ENCODE measurements at places on chromosomes 5 and 9. TPM values are rescaled to one million over a fixed set of nuclear protein-coding genes. Genes with fewer than 3 reads are reported as not detected.
A peak's percentile ranks its signal among the peaks of the same experiment; 100 is the strongest.

- DNase-seq = no peak
Measured at GRCh38 chr9:112719696-112720095, 1.8 kb upstream of the INIP start.

- no peak for DNase-seq
Measured at GRCh38 chr9:101376111-101376848, 8.5 kb downstream of the BAAT start.

- no peak for DNase-seq
Measured at GRCh38 chr5:76622973-76623596, at the start of gene F2RL2. Gene F2RL2, minus strand, starts transcription at chr5:76623403. Its CDS starts 173 bp downstream, at chr5:76623230.

DNA sequence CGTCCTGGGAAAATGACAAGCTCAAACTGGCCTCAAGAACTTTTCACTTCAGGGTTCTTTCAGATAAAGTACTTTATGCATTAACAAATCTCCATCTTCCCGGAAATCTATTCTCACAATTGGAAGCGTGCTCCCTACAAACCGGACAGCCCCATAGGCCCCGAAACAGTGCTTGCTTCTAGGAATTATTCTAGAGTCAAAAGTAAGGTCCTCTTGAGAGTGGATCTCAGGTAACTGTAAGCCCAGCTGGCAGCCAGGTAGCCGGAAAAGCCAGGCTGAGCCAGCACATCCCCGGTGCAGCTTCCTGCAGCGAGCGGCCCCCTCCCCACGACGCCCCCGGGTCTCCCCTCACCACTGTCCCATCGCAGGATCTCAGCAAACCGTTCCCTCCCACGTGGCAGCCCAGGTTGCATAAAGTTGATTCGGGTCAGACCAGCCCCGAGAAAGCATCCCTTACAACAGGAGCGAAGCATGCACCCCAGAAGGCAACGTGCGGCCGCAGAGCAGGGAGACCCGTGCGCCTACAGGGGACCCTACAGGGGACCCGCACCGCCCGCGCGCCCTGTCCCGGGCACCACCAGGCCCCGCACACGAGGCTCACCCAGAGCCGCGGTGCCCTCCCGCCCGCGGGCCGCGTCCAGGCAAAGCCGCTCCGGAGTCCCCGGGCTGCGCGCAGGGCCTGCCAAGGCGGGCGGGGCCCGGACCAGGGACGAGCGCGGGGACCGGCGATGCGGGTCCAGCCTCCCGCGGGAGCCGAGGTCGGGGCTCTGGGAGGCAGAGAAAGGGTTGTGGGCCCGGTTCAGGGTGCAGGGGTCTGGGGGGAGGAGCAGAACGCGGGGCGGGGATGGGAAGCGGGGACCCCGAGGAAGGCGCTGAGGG is 920 bp downstream of the LPCAT1 start:
- DNase-seq = peak; percentile 63

DNA sequence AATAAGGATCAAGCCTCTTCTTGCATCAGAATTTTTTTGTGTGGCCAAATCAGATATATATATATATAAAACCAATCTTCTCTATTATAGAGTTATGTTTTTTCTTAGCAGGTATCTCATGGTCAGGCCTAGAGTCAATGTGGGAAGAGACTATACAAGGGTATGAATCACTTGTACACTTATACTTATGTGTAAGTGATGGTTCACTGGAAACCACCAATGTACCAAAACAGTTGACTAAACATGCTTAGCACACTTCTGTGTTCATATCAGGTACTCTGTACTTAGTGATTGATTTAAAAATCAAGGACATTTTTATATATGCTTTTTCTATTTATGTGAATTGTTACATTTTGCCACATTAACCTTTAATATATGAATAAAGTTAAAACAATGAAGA is 92.6 kb downstream of the CWC27 start:
- no peak for DNase-seq

DNA sequence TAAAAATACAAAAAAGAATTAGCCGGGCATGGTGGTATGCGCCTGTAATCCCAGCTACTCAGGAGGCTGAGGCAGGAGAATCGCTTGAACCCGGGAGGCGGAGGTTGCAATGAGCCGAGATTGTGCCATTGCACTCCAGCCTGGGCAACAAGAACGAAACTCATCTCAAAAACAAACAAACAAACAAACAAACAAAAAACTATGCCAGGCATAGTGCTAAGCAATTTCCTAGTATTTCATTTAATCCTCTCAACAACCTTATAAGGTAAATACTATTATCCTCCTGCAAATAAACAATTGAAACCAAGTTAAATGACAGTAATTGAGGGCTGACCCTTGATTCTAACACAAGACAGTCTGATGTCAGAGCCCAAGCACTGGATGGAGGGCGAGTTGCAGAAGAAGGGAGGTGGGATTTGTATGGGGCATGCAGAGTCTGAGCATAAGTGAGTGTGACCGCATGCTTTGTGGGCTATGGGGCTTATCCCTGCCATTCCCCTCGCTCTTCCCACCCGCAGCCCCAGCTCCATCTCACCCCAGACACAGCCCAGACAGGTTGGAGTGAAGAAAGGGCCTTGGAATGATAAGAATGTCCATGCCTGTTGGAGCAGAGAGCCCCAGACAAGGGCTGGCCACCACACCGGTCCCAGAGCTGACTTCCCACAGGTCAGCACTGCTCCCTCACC is 24.3 kb upstream of the RPS14 start:
- DNase-seq = no peak

DNA sequence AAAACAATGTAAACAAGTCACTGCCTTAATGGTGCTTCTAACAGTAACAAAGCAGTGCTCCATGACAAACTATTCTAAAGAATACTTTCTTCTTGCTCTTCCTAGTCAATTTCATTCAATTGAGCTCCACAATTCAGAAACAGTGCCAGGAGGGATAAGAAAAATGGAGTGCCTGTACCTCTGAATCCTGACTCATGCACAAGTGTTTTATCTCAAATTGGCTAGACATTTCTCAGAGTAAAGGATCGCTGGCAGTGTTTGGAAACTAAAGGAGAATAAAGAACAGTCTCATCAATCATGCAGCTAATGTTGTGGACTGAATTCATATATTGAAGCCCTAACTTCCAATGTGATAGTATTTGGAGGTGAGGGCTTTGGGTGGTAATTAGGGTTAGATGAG is 27.6 kb downstream of the SLC25A51 start:
- DNase-seq = no peak

DNA sequence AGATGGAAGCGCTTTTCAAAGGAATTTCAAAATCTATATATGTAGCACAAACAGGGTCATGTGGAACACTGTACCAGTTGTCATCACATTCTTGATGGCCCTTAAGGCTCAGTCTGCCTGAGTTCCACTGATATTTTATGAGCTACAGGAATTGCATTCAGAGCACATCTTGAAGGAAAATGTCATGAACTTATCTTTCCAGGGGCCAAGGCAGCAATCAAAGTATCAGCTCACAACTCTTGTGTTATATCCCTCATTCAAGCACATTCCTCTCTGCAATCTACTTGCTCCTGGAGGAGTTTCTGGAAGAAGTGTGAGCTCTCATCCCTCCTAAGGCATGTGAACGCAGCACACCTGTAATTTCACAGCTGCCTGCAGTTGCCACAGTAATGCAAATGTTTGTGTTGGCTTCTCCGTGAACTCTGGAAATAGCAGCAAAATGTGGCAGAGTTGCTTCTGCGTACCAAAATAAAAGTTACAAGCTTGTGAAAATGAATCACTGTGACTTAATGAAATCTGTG is 89.7 kb upstream of the EQTN start:
- no peak for DNase-seq

GRCh38 chr5:140362875-140363630 is 3.1 kb downstream of the SLC4A9 start:
- DNase-seq = peak; percentile 86

GRCh38 chr9:28255174-28255573 is 681.9 kb upstream of the C9orf72 start:
- no peak for DNase-seq

DNA sequence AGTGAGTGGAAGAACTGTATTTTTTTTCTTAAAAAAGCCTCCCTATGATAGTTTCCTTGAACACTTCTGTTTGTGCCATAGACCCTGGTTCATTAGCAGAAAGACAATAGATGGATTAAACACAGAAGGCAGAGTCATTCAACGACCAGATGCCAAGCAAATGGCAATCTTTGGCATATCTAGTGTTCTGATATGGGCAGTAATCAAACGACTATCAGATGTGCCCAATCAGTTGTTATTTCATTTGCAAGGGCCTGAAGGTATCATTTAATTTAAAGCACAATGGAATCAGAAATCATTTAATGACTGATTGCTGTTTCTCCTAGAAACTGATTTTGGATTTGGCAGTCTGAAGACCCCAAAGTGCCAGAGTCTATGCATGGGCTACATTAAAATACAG is 61.3 kb downstream of the SGCD start:
- no peak for DNase-seq

- no peak for DNase-seq
Measured at GRCh38 chr9:69253057-69253456, 72.0 kb upstream of the ENTREP1 start.

GRCh38 chr5:109455598-109456096 is 45.9 kb upstream of the PJA2 start:
- no peak for DNase-seq

GRCh38 chr5:5481206-5481605 is 58.7 kb downstream of the ICE1 start:
- DNase-seq = no peak

GRCh38 chr9:120916588-120916987 is 10.0 kb downstream of the TRAF1 start:
- no peak for DNase-seq

- no peak for DNase-seq
Measured at GRCh38 chr5:6182271-6182815, 196.0 kb downstream of the MED10 start.

GRCh38 chr5:88474574-88474973 is 205.9 kb upstream of the TMEM161B start:
- DNase-seq = no peak

- DNase-seq = no peak
Measured at GRCh38 chr5:134275822-134276221, 49.9 kb upstream of the PPP2CA start.

DNA sequence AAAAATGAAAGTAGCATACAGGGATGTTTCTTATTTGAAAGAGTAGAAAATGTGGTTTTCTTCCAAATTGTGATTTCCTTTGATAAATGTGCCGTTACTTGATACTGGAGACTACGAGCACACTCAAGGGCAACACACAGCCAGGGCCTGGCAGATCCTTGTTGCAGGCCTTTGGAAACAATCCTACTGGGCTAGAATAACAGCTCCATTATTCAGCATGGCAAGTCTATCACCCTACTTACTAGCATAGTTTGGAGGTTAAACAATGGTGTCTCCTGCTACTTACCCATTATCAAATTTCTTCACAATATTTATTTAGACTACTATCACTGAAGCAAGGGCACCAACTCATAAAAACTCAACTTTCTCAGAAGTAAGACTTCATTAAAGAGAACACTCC is 140.8 kb upstream of the ZNF608 start:
- no peak for DNase-seq

DNA sequence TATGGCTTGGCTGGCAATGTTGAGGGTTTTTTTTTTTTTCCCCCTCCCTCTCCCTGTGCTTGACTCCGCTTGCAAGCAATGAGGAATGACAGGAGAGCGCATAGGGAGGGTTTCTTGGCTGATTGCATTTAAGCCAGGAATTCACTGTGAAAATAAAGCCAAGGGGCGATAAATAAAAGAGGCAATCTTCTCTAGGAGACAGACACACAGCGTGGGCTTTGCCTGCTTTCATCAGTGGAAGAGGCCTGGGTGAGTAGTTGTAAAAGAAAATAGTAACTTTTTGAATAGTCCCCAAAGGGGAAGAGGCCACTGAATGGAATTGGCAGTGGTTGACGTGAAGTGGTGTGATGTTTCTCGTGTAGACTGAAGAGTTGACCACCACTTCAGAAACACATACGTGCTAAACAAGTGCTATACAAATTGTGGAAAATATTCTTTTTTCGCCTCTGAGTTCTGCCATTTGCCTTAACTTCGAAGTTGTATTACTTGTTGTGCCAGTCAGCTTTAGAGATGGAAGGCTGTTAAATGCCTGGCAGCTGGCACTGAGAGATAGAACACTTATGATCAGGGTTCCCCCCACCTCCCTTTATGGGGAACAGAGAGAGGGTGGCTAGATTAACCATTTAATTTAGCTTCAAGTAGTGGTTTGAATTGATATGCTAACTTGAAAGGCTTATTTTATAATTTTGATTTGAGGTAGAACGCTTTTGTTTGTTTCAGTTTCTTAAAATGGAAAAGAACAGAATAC is 3.0 kb downstream of the ZSWIM6 start:
- no peak for DNase-seq

- DNase-seq = no peak
Measured at GRCh38 chr9:84151640-84152039, 171.0 kb downstream of the RMI1 start.

DNA sequence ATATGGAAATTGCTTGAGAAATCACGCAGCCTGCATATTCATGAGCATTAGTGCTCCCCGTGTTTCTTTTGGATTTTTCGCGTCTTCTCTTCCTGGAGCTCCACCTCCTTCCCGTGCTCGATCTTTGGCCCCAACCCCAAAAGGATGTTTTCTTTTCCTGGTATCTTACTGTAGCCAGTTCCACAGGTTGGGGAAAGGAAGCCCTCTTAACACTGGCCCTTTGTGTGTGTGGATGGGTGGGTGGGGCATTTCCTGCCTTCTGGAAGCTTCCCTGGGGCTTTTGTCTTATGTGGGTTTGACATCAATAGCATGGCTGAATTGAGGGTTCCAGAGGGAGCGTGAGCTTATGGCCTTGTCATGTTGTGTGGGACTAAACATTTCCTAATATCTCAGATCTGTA is 21.9 kb downstream of the STXBP1 start:
- DNase-seq = no peak

- no peak for DNase-seq
Measured at GRCh38 chr5:149750596-149750995, 20.5 kb downstream of the PPARGC1B start.

DNA sequence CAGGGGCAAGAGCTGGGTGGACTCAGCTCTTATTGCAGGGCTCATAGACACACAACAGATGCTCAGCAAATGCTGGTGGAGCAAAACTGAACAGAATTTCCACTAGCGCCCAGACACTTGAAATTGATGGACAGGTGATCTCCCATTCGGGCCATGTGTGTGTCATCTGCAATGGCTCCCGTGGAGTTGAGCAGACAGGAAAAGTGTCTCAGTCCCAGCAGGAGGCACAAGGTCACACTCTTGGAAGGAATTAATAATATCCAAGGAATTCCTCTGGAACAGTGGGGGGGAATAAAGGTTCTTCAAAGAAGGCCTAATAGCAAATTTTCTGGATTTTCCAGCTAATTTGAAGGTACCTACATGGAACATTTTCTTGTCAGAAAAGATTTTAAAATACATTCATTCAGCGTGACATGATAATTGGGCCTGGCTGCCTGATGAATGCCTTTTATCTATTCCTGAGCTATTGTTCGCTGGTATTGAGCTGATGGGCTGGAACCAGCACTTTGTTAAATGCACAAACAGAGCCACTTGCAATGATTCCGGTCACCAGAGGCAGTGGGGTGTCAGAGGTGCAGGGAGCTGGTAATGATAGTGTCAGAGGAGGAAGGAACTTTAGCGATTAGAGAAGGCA is 31.5 kb upstream of the ALDH1B1 start:
- DNase-seq = no peak

Gene SLC34A1
- total RNA-seq = not detected

Gene FBN2
- total RNA-seq = not detected

Gene UGT3A1
- total RNA-seq = not detected

Gene NACC2
- 21.1 TPM for total RNA-seq

Gene CMYA5
- 1.5 TPM for total RNA-seq

Gene C5
- total RNA-seq = 1.0 TPM

Gene SREK1IP1
- 19.9 TPM for total RNA-seq

Gene SLC6A19
- not detected for total RNA-seq
